ENCODE measurements at places on chromosomes 2 and 18.

DNA sequence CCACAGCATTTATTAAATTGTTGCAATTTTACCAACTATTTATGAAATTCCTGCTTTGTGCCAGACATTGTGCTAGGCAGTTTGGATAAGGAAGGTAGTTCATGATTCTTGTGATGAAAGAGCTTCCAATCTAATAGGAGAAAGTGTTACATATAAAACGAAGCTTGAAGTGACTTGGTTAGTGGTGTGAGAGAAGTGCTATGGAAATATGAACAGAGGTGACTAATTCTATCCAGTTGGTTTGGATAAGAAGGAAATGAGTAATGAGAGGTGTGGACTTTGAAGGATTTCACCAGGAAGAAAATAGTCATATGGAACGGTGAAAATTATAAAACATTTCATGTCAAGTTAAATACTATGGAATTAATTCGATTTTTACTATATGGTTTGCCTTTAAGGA lies 48.6 kb downstream of the EML6 start:
- DNase-seq = no peak

DNA sequence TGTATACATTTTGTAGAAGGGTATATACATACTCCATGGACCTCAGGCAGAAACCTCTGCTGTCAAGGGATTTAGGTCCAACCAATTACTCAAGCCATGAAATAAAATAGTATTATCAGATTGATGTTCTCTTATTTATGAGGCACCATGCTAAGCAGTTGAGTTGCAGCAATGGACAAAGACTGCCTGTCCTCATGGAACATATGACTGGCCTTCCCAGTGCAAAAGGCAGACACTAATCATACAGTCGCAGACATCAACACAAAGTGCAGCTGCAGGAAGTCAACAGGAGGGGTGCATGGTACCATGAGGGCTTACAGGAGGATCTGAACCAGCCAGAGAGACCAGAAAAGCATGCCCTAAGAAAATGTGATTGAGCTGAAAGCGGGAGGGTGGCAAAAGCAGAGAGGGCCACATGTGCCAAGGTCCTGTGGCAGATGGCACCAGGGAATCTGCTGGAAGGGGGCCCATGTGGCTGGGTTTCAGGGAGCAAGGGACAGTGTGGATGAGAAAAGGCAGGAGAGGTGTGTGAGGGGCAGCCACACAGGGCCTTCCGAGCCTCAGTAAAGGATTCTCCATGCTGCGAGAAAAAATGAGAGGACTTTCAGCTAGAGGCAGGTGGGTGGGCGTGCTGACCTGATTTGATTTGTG lies 61.4 kb upstream of the RNF152 start:
- DNase-seq = no peak

- no peak for DNase-seq
Observed at GRCh38 chr2:156852681-156853080, 404.8 kb upstream of the GALNT5 start.

GRCh38 chr2:203578759-203579643 lies 43.9 kb upstream of the RAPH1 start:
- no peak for DNase-seq

DNA sequence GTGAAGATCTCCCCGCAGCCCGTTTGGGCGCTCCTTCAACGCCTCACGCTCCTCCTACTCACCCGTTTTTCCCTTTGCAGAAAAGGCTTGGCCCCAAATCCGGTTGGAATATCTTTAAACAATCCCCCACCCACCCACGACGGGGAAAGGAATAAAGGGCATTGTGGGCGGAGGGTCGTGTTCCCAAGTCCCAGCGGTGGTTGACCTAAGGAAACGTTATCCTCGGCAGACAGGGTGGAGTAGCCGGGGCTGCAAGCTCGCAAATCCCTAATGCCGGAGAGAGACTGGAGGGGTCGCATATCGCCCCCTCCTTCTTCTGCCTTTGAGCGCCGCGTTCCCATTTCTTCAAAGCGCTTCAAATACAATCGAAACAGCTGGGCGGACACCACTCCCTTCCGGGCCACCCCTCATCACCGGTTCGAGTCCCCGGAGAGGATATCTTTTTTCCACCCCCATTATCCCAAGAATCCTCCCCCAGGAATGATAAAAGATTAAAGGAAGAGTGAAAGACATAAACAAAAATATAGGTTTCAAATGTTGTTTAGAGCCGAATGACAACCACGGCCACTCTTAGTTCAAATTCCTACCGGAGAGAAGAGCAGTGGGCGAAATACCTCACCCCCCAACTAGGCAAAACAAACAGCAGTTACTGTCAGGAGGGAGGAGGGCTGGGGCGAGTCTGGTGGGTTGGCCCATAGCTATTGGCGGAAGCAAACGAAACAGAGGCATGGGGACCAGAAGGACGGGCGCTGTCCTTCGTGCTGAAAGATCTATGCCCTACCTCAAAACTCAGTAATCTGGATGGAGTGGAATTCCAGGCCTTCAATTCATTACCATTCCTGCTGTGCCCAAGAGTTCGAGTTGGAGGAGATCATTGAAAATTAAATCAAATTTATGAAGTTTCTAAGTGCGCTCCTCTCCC lies 2.8 kb upstream of the GAD1 start:
- no peak for DNase-seq

DNA sequence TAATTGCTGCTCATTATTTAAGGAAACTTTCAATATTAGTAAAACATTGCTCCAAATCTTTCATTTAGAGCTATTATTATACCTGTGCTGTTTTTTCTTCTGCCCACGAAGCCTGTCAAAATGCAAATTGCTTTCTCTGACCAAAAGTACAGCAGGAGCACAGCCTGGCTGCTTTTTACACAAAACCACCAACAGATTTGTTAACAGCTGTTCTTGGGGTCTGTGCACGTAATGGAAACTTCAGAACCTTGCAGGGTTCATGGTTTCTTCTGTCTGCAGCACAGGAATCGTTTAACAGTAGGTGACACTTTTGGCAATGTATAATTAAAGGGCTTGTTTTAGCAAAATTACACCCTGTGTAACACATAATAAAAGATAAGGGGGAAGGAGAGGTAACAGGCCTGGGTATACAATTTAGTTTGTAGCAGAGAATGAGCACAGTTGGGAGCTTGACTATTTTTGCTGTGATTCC lies 447.3 kb downstream of the KCNJ3 start:
- no peak for DNase-seq

DNA sequence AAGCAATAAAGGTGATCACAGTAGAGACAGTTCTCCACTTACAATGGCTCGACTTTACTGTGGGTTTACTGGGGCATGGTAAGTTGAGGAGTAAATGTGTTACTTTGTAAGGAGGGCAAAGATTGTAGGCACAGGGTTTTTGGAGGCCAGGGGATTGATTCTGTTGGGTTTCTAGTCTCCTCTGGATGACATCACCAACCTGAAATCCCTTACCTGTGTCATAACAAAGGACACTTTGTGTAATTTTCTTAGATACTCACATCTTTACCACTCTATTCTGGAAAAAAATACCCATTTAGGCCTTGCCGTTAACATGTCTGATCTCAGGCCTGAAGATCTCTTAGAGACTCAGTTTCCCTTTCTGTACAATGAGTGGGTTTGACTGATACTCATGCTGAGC lies 161.7 kb downstream of the GLI2 start:
- DNase-seq = no peak

DNA sequence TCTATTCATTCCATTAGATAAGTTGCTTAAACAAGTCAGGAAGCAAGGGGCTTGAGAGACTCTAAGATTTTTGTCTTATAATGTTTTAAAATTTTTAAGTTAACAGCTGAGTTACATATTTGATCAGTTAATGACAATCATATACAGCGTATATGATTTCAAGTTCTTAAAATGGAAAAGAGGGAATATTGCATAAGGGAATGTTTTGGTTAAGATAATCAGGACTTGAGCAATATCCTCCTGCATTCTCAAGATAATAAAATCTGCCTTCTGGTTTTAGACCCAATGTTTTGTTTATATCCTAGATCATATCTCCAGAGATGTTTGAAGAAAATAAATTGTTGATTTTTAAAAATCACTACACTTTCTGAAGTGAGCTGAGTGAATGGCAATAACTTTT lies 13.4 kb upstream of the DYNC1I2 start:
- DNase-seq = no peak

DNA sequence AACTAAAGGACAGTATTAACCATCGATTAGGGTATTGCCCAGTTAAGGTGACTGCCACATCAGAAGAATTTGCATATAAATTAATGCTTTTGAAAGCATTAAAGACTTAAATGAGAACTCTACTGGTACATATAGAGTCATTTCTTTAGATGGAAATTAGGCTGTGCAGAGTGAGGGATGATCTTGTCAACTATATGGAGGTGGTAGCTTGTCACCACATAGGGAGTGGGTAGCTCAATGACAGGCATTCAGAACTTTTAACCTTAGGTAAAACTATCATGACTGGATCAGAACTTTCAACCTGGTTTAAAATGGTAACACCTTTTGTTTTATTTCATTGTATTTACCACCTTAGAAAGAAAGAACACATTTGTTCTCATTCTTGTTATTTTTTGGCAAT lies 384.6 kb upstream of the LRRTM1 start:
- DNase-seq = no peak

GRCh38 chr18:56443166-56443907 lies 195.1 kb downstream of the TXNL1 start:
- no peak for DNase-seq

DNA sequence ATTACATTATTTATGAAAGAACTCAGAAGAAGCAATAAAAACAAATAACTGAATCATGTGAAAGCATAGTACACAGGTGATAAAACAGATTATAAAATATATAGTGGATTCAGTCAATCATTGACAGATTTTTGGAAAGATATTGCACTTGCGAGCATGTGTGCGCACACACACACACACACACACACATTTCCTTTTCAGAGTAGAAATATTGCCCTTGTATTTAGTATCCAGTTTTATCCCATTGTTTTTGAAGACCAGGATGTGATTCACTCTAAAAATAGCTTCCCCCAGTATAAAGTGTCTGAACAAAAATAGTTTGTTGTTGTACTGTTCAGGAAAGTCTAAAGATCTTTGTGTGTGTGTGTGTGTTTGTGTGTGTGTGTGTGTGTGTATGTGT lies 145.5 kb downstream of the CALCRL start:
- no peak for DNase-seq

- DNase-seq = no peak
Observed at GRCh38 chr18:35289293-35289692, 736 bp downstream of the ZSCAN30 start.

DNA sequence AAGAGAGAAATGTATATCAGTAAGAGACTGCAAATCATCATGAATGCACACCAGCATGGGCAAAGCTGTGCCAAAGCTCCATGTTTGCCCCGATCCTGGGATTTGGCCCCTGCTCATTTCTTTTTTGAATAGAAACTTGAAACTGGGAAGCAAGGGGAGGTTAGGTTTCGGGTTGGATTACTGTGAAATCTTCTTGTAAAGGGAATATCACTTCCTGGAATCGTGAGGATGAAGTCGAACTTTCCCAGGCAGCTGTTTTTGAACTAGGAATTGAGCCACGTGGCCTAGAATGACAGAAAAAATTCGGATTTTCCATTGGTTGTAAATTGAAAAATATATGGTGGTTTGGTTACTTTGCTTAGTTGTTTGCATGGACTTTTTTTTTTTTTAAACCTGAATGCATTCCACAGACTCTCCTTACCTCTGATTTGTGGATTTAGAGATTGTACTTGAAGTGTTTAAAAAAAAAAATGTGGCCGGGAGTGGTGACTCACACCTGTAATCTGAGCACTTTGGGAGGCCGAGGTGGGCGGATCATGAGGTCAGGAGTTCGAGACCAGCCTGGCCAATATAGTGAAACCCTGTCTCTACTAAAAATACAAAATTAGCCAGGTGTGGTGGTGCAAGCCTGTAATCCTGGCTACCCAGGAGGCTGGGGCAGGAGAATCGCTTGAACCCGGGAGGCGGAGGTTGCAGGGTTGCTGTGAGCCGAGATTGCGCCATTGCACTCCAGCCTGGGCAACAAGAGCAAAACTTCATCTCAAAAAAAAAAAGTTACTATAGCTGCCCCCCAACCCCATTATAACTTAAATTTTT lies 32.1 kb downstream of the GRHL1 start:
- DNase-seq = no peak

- DNase-seq = no peak
Observed at GRCh38 chr2:230525682-230526081, 109.7 kb downstream of the SP100 start.

- no peak for DNase-seq
Observed at GRCh38 chr2:161708350-161708975, 84.2 kb downstream of the SLC4A10 start.

DNA sequence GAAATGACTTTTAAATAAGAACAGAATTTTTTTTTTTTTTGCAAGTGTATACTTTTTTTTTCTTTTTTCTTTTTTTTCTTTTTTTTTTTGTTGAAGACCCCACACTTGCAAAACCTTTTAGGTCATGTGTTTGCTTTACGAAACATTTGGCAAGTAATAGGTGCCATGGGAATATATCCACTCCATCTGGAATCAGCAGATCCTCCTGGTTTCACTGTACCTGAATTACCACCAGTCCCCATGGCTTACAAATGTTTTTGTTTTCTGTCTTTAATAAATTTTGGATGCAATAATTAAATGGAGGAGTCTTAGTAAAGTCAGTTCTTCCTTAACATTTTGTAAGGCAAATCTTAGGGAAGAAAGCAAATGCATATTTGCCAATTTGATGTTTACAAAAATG lies 559.7 kb upstream of the ZEB2 start:
- DNase-seq = no peak

DNA sequence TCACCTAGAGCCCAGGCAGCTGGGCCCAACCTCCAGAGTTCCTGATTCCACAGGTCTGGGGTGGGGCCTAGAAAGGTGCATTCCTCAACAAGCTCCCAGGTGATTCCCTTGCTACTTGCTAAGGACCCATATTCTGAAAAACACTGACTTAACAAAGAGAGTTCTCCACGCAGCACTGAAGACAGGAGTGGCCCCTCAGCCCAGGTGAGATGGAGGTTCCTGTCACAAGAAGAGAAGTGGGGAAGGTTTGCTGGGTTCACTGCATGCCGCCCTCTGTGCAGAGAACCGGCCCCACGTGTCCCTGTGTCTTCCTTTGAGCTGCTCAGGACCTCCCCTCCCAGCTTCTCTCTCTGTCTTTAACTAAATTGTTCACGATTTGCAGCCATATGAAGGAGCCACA lies 201.4 kb upstream of the DDX18 start:
- DNase-seq = no peak

DNA sequence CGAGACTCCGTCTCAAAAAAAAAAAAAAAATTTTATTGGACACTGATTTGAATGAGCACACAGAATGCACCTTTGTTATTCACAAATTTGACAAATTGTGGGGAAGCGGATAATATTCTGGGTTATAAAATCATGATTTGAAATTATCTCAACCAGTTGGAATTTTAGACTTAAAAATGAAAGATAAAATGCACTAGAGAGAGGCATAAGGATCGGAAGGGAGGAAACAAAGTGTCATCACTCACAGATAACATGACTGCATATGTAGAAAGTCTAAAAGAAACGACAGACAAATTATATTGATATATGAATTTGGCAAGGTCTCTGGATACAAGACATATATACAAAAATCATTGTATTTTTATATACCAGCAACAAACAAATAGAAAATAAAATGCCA lies 70.6 kb downstream of the CD28 start:
- no peak for DNase-seq

DNA sequence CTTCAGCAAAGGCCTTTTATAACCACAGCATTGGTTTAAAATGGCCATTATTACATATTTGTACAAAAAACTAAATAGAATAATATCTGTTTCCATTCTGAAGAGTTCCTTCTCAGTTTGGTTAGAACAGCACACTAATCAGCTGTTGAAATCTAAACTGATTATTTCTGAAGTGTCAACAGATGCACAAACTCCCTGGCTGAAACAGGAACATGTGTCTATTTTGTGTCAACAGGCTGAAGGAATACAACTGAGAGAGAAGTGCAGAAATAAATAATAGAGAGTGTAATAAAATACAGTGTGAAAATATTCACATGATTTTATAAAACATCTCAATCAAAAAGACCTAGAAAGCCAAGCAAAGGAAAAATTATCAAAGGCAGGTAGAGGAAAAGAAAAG lies 29.7 kb downstream of the IKZF2 start:
- DNase-seq = no peak
